ENCODE measurements at places on chromosomes 4 and X.

GRCh38 chrX:96985046-96985445 lies 101.3 kb downstream of the RPA4 start:
- DNase-seq = no peak

GRCh38 chr4:10105920-10106319 lies 10.7 kb downstream of the WDR1 start:
- no peak for DNase-seq

GRCh38 chrX:70979136-70979762 lies 48.4 kb upstream of the SLC7A3 start:
- no peak for DNase-seq

DNA sequence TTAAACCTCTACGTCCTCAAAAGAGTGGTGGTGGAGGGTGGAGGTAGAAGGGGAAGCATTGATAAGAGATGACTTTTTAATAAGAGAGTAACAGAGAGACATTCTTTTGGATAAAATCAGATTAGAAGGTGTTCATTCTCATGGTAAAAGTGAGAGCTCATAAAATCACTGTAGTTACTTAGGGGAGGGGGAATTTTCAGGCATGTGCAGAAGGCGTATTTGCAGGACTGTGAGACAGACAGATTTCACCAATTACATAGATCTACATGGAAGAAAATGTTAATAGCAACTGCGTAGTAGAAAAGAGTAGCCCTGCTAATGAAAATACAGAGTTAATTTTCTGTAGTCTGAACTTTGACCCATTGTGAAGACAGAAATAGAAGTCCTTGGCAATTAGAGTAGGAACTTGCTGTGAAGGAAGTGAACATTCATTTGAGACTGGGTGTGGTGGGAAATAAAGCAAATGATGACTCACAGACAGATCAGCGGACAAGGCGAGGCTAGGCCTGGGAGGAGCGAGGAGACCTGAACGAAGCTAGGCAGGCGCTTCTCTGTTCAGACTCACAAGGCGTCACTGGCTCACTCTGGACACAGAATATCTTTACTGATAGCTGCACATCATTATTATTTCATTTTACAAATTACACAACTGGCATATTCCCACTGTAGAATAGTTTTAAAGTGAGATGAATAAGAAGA lies 57.2 kb upstream of the FAM9C start:
- no peak for DNase-seq

DNA sequence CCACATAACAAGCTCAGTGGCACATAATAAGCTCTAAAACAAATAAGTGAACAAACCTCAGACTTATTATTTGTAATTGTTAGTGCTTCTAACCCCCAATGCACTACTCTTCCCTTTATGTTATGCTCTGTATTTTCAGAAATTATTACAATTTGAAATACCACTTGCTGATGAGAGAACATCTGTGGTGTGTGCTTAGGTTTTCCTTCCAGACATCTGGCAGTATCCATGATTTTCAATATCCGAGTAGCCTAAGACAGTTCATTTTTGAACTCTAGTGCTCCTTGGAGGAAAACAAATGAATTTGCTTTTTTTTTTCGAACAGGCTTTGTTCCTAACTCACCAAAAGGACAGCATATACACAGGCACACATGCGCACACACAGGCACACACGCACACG lies 278.7 kb upstream of the CLNK start:
- no peak for DNase-seq

Measured in hematopoietic multipotent progenitor cell treated with erythropoietin and hydrocortisone succinate and interleukin-3 and kit ligand, for 17 days (in vitro differentiated cells).